ENCODE measurements at places on chromosomes 11 and 22.

- peak; percentile 98 for DNase-seq
Observed at GRCh38 chr22:26322179-26322905, 106.7 kb upstream of the ASPHD2 start.

DNA sequence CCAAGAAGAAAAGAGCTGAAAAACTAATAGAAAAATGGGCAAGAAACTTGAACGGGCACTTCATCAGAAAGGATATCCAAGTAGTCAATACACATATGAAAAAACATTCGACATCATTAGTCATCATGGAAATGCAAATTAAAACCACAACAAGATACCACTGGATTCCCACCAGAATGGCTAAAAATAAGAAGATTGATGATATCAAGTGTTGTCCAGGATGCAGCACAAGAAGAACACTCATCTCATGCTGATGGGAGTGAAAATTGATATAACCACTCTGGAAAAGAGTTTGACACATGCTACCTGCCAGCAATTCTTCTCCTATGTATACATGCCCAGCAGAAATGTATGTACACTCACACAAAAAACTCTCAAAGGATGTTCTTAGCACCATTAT, 26.9 kb upstream of the SCUBE2 start:
- no peak for DNase-seq

GRCh38 chr11:5712507-5712906, 22.9 kb downstream of the TRIM22 start:
- DNase-seq: no peak

DNA sequence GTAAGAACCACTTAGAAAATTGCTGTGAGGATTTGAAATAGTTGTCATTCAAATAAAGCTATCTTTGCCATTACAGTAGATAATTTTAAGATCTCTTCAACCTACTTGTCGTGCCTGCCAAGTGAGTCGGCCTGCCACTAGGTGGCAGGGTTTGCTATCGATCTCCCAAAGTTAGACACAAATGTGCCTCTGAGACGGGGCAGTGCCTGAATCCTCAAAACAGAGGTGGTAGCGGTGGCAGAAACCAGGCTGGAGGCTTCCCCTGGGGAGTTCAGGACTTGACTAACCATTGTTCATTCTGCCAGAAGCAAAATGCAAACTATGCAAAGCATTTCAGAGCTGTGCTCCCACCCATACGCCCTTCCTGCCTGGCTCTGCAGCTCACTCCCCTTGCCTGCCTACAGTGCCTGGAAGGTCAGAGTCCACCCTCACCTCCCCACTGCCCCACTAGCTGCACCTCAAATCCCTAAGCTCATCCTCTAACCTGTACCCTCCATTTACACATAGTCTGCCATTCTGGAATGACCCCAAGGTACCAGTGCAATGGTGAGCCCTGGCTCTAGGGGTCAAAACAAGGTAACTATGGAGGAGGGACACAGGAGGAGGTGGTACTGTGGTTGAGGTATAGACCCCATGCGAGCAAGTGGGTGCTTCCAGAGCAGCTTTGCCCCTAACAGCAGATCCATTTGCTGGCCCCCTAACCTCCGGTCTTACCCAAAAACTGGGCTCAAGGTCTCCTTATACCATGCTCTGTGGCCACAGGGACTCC, 82.1 kb downstream of the C11orf58 start:
- peak; percentile 64 for DNase-seq

DNA sequence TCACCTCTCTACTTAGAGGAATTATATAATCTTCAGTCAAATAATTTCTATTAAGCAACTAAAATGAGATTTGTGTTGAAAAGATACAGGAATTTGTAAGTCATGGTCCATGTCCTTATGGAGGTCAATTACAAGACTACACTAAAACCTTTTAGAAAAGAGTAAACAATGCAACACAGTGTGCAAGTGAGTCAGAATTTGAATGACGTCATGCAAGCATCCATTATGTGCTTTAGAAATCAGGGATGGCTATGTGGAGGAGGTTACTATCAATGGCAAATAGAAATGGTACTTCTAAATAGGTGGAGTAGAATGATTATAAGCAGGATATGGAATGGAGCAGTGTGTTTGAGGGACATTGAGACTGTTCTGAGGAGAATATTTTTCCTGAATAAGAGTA, 16.6 kb downstream of the OR10D3 start:
- DNase-seq: no peak

DNA sequence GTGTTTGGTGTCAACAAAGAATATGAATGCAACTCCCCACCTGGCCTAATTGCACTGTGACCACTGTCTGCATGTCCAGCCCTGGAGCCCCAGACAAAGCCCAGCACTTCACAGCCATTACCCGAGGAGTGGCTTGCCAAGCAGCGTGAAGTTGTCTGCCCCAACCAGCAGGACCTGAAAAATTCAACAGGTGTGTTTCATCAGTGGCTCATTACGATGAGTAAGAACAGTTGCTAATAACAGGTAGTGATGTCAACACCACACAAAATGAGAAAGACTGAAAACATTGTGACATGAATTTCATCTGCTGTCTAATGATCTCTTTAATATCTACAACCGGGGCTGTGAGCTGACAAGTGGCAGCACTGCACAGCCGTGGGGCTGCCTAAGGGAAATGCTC, 10.3 kb downstream of the MRPL21 start:
- DNase-seq: no peak

Measured in SJSA1 (cell line).